ENCODE measurements at places on chromosomes 11 and 22. TPM values are rescaled to one million over a fixed set of nuclear protein-coding genes. Genes with fewer than 3 reads are reported as not detected.

DNA sequence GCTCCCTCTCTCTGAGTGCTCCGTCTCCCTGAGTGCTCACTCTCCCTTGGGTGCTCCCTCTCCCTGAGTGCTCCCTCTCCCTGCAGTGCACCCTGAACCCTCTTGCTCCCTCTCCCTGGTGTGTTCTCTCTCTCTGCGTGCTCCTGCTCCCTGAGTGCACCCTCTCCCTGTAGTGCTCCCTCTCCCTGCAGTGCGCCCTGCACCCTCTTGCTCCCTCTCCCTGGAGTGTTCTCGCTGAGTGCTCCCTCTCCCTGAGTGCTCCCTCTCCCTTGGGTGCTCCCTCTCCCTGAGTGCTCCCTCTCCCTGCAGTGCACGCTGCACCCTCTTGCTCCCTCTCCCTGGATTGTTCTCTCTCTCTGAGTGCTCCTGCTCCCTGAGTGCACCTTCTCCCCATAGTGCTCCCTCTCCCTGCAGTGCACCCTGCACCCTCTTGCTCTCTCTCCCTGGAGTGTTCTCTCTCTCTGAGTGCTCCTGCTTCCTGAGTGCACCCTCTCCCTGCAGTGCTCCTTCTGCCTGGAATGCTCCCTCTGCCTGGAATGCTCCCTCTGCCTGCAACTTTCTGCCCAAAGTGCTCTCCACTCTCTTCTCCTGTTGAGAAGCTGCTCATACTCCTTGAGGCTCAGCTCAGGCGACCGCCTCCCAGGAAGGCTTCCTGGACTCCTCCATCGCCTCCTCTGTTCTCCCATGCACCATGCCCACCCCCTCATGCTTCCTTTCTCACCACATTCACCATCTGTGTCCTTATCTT, 48.4 kb upstream of the WNT7B start:
- DNase-seq = no peak
- H3K27ac ChIP-seq = no peak overlapping the region
- peaks cover 17% of the 10 kb centered on the region for H3K4me1 ChIP-seq
- peaks cover 27% of the 10 kb centered on the region for H3K27me3 ChIP-seq

DTX4 gene
- total RNA-seq = 29.4 TPM

- H3K27ac ChIP-seq = no peak within 1 kb of the TSS
- no peaks in the 10 kb centered on the region for H3K36me3 ChIP-seq
- peak within 1 kb of the TSS; percentile 91 for H3K4me3 ChIP-seq
- peaks cover 10% of the 10 kb centered on the region for H3K4me1 ChIP-seq
- H3K27me3 ChIP-seq = peaks cover 22% of the 10 kb centered on the region
These were observed at the start of gene B4GALNT4 for GRCh38 chr11:369336-370018. Gene B4GALNT4, plus strand, starts transcription at chr11:369499. Its CDS starts 305 bp downstream, at chr11:369804.

DNA sequence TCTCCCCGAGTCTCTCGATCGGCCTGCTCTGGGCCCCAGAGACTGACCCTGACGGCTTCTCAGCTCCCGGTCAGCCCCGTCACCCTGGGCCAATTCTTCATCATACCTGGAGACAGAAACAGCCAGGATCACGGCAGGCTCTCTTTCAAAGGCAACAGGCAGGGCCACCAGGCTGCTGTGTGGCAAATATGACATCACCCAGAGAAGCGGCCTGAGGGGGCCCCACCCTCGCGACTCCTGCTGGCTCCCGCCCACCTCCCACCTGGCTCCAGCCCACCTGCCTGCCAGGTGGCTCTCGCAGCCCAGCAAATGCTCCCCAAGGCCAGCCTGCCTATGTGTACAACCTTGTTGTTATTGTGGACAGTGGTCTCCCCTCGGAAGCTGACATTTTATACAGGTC, 24.9 kb upstream of the PACSIN2 start:
- H3K4me1 ChIP-seq = peaks cover 14% of the 10 kb centered on the region
- no peak overlapping the region for H3K4me3 ChIP-seq
- H3K36me3 ChIP-seq = no peaks in the 10 kb centered on the region

GRCh38 chr11:32918427-32918826, 25.8 kb downstream of the QSER1 start:
- peaks cover 4% of the 10 kb centered on the region for H3K27me3 ChIP-seq
- no peak for DNase-seq
- H3K4me1 ChIP-seq = peaks cover 18% of the 10 kb centered on the region

RAB3IL1 gene
- 8.9 TPM for total RNA-seq
